Colonic mucosa (tissue), 4 donors: ENCODE measurements at places on chromosomes 5 and 9. TPM values are rescaled to one million over a fixed set of nuclear protein-coding genes. Genes with fewer than 3 reads are reported as not detected.
A peak's percentile ranks its signal among the peaks of the same experiment; 100 is the strongest.

GRCh38 chr5:133219296-133219695 is 167.5 kb downstream of the HSPA4 start:
- no peaks in the 10 kb centered on the region for H3K27me3 ChIP-seq
- DNase-seq: no peak
- no peak overlapping the region for H3K27ac ChIP-seq
- H3K36me3 ChIP-seq: no peaks in the 10 kb centered on the region
- no peak overlapping the region for H3K4me3 ChIP-seq

- H3K27me3 ChIP-seq: no peaks in the 10 kb centered on the region
- no peak overlapping the region for H3K4me3 ChIP-seq
- H3K4me1 ChIP-seq: peaks cover 21% of the 10 kb centered on the region
- no peak for DNase-seq
- peak overlapping the region; percentile 81 for H3K27ac ChIP-seq
These were observed 10.4 kb downstream of the CXXC5 start for GRCh38 chr5:139658501-139658927.

GRCh38 chr9:112861155-112861554 is 29.5 kb downstream of the SLC46A2 start:
- peaks cover 6% of the 10 kb centered on the region for H3K4me1 ChIP-seq
- no peak overlapping the region for H3K27ac ChIP-seq
- no peaks in the 10 kb centered on the region for H3K27me3 ChIP-seq
- H3K4me3 ChIP-seq: no peak overlapping the region
- H3K36me3 ChIP-seq: no peaks in the 10 kb centered on the region

GRCh38 chr5:127957183-127957582 is 126.4 kb upstream of the SLC12A2 start:
- peak overlapping the region; percentile 70 for H3K27ac ChIP-seq
- H3K27me3 ChIP-seq: no peaks in the 10 kb centered on the region
- no peaks in the 10 kb centered on the region for H3K36me3 ChIP-seq
- H3K4me3 ChIP-seq: no peak overlapping the region
- peaks cover 12% of the 10 kb centered on the region for H3K4me1 ChIP-seq
- peak; percentile 58 for DNase-seq

GRCh38 chr9:83669067-83669466 is 38.7 kb downstream of the UBQLN1 start:
- H3K27me3 ChIP-seq: no peaks in the 10 kb centered on the region
- no peak for DNase-seq
- H3K36me3 ChIP-seq: no peaks in the 10 kb centered on the region
- no peak overlapping the region for H3K4me3 ChIP-seq
- H3K4me1 ChIP-seq: no peaks in the 10 kb centered on the region

GRCh38 chr5:144329681-144330080 is 159.0 kb downstream of the KCTD16 start:
- H3K4me1 ChIP-seq: no peaks in the 10 kb centered on the region
- H3K27me3 ChIP-seq: no peaks in the 10 kb centered on the region
- H3K27ac ChIP-seq: no peak overlapping the region
- no peak for DNase-seq
- H3K36me3 ChIP-seq: no peaks in the 10 kb centered on the region

DNA sequence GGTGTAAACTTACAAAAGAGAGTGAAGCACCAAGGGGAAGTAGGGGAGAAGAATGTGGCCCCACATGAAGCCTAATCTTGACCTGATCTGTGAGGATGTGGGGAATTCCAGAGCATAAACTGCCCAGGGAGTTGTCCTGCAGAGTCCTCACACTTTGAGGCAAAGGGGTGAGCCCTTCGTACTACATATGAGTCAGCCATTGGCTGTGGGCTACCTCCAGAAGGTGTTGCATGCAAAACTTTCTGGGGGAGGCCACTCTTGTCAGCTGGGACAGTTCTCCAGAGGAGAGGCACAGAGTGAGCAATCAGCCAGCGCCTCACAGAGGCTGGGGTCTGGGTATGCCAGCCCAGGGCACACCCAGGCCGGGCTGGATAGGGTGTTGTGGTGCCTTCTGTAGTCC is 98.1 kb upstream of the NMUR2 start:
- no peak for DNase-seq
- H3K4me3 ChIP-seq: no peak overlapping the region
- no peak overlapping the region for H3K27ac ChIP-seq
- no peaks in the 10 kb centered on the region for H3K4me1 ChIP-seq

GRCh38 chr9:93127395-93127911 is 6.6 kb downstream of the NINJ1 start:
- H3K4me1 ChIP-seq: peaks cover 10% of the 10 kb centered on the region
- no peak for DNase-seq
- peak overlapping the region; percentile 44 for H3K27ac ChIP-seq
- no peak overlapping the region for H3K4me3 ChIP-seq

- no peaks in the 10 kb centered on the region for H3K27me3 ChIP-seq
- H3K4me3 ChIP-seq: no peak overlapping the region
These were observed 291.8 kb downstream of the KIAA0825 start for GRCh38 chr5:94326586-94326985.

DNA sequence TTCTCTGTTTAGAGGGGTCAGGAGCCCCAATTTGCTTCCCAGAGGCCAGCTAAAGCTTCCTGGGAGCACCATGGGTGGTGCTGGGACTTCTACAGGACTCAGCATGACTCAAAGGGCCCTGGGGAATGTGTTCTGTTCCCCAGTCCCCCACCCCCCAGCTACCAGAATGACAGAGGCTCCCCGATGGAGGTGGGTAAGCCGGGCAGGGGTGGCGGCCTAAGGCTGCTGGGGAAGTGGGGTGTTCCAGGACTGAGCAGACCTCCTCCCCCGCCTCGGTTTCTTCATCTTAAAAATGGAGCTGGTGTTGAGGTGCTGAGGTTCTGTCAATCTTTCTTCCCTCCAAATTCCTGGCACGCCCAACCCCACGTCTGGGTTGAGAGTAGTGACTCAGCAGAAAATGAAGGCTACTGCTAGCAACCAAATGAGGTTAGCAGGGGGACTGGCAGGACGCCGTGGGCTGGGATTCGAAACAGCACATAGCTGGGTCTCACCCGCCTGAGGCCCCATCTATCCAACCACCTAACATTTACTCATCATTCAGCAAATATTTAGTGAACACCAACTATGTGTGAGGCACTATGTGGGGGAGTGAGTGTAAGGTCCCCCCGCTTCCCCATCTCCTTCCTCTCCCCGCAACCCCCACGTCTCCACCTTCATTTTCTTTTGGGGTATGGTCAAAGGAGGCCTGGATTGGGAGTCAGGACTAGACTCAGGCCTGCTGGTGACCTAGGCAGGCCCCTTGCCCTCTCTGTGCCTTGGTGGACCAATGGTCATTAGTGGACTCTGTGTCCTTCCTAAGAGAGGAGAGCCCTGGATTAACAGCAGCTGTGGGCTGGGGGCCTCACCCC is 50.2 kb downstream of the C9orf50 start:
- H3K36me3 ChIP-seq: no peaks in the 10 kb centered on the region
- H3K4me1 ChIP-seq: no peaks in the 10 kb centered on the region
- H3K4me3 ChIP-seq: no peak overlapping the region
- DNase-seq: no peak
- peak overlapping the region; percentile 44 for H3K27ac ChIP-seq
- peaks cover 11% of the 10 kb centered on the region for H3K27me3 ChIP-seq

GRCh38 chr5:95922798-95923197 is 38.9 kb downstream of the ELL2 start:
- no peaks in the 10 kb centered on the region for H3K4me1 ChIP-seq
- H3K36me3 ChIP-seq: no peaks in the 10 kb centered on the region
- no peak overlapping the region for H3K27ac ChIP-seq
- DNase-seq: no peak

- H3K4me1 ChIP-seq: no peaks in the 10 kb centered on the region
- H3K27ac ChIP-seq: no peak overlapping the region
- DNase-seq: no peak
- H3K36me3 ChIP-seq: no peaks in the 10 kb centered on the region
- H3K4me3 ChIP-seq: no peak overlapping the region
These were observed 10.3 kb upstream of the BRD3OS start for GRCh38 chr9:134014946-134015345.

Gene RANBP17
- 9.4 TPM for total RNA-seq

DNA sequence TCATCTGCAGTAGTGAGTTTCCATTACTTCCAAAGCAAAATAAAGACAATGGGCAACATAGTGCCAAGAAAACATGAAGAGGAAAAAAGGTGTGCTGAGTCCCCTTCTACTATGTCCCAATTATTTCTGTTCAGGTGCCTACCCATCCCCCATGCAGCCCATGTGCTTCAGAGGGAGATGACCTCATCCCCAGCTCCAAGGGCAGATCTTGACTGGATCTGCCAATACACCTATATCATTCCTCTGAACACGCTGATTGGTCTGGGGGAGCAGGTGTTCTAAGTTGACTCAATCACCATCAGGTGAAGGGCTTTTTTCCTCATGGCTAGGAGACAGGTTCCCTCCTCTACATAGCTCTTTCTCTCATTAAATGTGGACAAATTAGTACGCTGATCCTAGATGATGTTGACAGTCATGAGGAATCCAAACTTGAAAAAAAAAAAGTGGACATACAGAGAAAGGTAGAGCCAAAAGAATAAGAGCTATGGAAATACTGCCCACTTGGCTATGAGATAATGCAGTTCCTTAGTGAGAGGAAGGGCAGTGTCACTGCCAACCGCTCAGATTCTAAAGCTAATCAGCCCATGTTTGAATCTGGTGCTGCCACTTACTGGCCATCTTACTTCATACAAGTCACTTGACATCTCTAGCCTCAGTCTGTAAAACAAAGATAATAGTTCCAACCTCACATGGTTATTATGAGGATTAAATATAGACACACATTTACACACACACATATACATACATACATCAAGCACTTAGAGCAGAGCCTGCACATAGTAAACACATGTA is 23.1 kb downstream of the PRELID2 start:
- DNase-seq: no peak
- no peaks in the 10 kb centered on the region for H3K27me3 ChIP-seq
- no peaks in the 10 kb centered on the region for H3K4me1 ChIP-seq

- H3K4me1 ChIP-seq: no peaks in the 10 kb centered on the region
- H3K4me3 ChIP-seq: no peak overlapping the region
- no peak overlapping the region for H3K27ac ChIP-seq
- H3K27me3 ChIP-seq: no peaks in the 10 kb centered on the region
- no peak for DNase-seq
These were observed 62.4 kb downstream of the NR3C1 start for GRCh38 chr5:143340891-143341685.

GRCh38 chr5:37757980-37758582 is 81.8 kb downstream of the GDNF start:
- no peak for DNase-seq
- H3K27ac ChIP-seq: no peak overlapping the region
- no peaks in the 10 kb centered on the region for H3K4me1 ChIP-seq
- no peak overlapping the region for H3K4me3 ChIP-seq

DNA sequence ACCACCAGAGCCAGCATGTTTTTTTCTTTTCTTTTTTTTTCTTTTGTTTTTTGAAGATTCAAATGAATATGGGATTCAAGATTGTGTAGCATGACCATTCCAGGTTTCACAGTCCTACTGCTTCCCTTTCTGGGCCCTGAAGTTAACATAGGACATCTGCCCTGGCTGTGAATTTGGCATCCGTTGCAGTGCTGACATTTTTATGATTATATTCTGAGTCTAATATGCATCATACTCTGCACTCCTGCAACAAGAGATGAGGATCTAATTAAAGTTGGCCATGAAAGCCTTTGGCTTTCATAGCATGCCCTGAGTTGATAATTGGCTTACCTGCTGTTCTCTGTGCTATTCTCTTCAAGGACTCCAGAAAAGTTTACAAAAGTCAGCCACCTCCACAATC is 29.8 kb downstream of the C5orf22 start:
- H3K36me3 ChIP-seq: no peaks in the 10 kb centered on the region
- no peaks in the 10 kb centered on the region for H3K27me3 ChIP-seq
- H3K4me3 ChIP-seq: no peak overlapping the region
- DNase-seq: no peak
- no peak overlapping the region for H3K27ac ChIP-seq
- H3K4me1 ChIP-seq: no peaks in the 10 kb centered on the region

DNA sequence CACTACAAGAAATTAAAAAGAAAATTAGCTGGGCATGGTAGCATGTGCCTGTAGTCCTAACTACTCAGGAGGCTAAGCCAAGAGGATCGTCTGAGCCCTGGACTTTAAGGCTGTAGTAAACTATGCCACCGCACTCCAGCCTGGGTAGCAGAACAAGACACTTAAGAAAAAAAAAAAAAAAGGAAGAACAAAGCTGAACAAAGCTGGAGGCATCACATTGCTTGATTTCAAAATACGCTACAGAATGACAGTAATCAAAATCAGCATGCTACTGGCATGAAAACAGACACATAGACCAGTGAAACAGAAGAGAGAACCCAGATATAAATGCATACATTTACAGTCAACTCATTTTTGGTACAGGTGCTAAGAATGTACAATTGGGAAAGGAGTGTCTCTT is 14.5 kb upstream of the OTULIN start:
- no peaks in the 10 kb centered on the region for H3K4me1 ChIP-seq
- no peak for DNase-seq
- H3K27ac ChIP-seq: no peak overlapping the region
- no peak overlapping the region for H3K4me3 ChIP-seq
- H3K36me3 ChIP-seq: no peaks in the 10 kb centered on the region

DNA sequence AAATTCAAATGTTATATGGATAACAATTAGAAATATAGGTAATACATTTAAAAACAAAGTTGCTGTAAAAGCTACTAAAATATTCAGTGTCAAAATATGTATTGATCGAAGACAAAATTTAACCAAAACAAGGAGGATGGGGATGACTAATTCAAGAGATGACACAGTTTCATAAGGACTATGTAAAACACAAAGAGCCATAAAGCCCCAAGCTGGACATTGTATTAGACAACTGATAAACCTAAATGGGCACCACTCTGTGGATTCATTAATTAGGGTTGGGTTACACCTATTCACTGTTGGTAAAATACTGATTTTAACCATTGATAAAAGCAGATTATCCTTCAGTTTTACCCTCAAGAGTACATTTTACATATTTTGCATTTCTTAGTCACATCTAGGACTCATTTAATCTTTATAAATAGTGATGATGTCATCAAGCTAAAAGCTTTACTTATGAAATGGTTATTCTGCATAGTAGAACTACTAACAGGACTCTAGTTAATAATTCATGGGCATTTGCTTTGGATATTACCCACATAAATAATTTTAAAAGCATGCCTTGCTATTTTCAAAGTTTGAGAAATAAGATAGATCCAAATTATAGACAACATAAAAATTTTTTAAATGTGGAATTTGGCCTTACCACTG is 13.7 kb downstream of the TUT7 start:
- H3K4me3 ChIP-seq: no peak overlapping the region
- H3K36me3 ChIP-seq: peaks cover 4% of the 10 kb centered on the region
- no peak overlapping the region for H3K27ac ChIP-seq
- H3K4me1 ChIP-seq: no peaks in the 10 kb centered on the region
- no peaks in the 10 kb centered on the region for H3K27me3 ChIP-seq
- no peak for DNase-seq

DNA sequence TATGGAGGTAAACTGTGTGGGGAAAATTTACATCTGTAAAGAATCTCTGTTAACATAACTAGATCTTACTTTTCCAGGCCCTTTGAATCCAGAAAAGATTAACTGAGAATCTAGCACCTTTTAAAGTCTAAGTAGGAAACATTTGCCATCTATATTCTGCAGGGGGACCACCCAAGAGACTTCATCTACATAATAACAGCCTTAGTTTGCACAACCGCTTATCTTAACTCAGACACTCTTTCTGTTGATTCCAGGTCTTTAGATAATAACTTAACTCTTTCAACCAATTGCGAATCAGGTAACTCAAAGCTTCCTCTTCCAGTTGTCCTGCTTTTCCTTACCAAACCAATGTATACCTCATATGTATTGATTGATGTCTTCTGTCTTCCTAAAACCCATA is 53.4 kb downstream of the GDNF start:
- no peaks in the 10 kb centered on the region for H3K27me3 ChIP-seq
- no peaks in the 10 kb centered on the region for H3K4me1 ChIP-seq
- no peak overlapping the region for H3K27ac ChIP-seq
- no peak overlapping the region for H3K4me3 ChIP-seq

GRCh38 chr5:163874431-163874830 is 369.0 kb downstream of the MAT2B start:
- no peak overlapping the region for H3K4me3 ChIP-seq
- H3K36me3 ChIP-seq: no peaks in the 10 kb centered on the region
- DNase-seq: no peak
- H3K4me1 ChIP-seq: no peaks in the 10 kb centered on the region
